ENCODE measurements at places on chromosomes 12 and 14.

GRCh38 chr12:84825149-84825548 lies 87.5 kb downstream of the SLC6A15 start:
- DNase-seq = no peak

- no peak for DNase-seq
Observed at GRCh38 chr12:53267306-53267998, 647 bp upstream of the ESPL1 start.

GRCh38 chr12:26520109-26520508 lies 312.9 kb downstream of the ITPR2 start:
- no peak for DNase-seq

- DNase-seq = no peak
Observed at GRCh38 chr12:5173511-5174011, 129.9 kb downstream of the KCNA5 start.

DNA sequence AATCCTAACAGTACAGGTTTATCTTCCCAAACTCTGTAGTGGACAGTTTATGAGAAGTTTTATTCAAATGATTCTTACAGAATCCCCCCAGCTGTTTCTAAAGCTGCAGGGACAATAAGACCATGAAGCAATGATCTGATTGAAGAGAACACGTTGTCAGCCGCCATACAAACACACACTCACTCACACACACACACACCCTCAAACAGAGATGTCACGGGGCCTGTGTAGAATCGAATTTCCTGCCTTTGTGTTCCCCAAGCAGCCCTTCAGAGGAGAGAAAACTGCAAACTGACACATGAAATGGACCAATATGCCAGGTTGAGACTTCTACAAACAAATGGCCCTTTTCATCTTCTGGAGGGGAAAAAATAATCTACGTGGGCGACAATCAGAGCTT lies 80.5 kb upstream of the TBX3 start:
- no peak for DNase-seq

- no peak for DNase-seq
Observed at GRCh38 chr12:25200703-25201102, 5.7 kb downstream of the ETFRF1 start.

All from COR-L47 (cell line).